ENCODE measurements at places on chromosomes 6 and 20.
A peak's percentile ranks its signal among the peaks of the same experiment; 100 is the strongest.

DNA sequence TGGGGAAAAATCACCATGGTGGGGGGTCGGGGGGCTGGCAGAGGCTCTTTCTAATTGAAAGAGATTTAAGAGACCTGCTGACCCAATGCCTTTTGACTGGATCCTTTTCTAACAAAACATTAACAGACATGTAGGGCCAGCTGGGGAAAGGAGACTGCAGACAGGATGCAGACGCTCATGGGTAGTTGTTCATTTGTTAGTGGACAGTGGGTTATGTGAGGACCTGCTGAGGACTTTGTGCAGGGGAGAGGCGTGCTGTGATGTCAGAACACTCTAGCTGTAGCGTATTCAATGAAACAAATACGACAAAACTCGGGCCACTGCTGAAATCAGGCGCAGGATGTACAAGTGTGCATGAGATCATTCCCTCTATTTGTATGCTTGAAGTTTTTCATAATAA lies 1.2 kb downstream of the IP6K3 start:
- no peak for DNase-seq

- no peak for DNase-seq
These were observed 165.6 kb upstream of the LAMP5 start for GRCh38 chr20:9348747-9349146.

DNA sequence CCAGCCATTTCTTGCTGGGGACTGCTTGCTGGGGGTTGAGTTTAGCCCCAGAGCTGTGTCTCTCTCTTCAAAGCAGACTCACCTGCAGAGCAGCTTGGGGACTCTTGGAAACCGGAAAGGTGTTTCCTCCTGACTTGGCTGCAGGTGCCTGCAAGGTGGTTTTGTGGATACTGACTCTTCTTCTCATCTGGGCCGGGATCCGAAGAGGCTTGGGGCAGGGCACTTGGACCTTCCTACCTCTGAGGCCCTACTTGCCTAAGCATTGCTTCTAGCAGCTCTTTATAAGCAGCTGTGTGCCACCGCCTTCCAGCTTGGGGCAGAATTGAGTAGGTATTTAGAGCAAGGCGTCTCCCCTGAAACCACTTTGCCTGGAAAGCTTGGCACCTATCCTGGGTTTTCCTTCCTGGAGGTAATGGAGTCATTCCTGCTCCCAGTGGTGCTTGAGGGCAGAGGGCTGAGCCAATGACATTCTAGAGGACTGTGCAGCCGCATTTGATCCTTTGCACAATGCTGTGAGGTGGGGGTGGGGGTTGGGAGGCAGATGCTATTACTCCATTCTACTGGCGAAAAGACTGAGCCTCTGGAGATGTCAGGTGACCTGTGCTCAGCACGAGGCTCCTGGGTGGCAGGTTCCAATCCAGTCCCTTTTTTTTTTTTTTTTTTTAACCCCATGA lies 3.4 kb upstream of the CTSZ start:
- no peak for DNase-seq

DNA sequence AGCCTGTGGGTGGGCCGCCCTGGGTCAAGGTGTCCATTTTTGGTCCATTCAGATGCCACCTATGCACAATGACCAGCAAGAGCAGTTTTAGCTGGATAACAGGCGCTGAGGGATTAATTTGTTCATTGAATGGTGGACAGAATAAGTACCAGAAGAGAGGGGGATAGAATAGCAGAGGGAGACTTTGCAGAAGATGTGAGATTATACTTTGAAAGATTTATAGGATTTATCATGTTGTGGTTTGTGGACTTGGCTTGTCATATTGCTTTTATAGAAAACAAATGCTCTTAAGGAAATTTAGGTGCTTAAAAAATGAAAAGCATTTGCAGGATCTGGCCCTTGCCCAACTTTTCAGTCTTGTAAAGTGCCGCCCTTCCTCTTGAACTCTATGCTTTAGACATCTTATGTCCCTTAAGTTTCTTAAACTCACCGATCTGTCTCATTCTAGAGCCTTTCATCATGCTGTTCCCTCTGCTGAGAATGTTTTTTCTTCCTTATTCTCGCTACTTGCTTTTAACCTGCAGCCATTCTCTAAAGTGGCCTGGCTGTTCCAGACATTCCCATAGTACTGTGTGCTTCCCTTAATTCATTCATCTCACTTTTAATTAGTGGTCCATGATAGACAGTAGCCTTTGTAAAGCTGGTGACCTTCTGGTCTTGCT lies 42.5 kb downstream of the CD109 start:
- DNase-seq: peak; percentile 14

GRCh38 chr6:155267411-155267810 lies 3.6 kb downstream of the CLDN20 start:
- DNase-seq: no peak

DNA sequence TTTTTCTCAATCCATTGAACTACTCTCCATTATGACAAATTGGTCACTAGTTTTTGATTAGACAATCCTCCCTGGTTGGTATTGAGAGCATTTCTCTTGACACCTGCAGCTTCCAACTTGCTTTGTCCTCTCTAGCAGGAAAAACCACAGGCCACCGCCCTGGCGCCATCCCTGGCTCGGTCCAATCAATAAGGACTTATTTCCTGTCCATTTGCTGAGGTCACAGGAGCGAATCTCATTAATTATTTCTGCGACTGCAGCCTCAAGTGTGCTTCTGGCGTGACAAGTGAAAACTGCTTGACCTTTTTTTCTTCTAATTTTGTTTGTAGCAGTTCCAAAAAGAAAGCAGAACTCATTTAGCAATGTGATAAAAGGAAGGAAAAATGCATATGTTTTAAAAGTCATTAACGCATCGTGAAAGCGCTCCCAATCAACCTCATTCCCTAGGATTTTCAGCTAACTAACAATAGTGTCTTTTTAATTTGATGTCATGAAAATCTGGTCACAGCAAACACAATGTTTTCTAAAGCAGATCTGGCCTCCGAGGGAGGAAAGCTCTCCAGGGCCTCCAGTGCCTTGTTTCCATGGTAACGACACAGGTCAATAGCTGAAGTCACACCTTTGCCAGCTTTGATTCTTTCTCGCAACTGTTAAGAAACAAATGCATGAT lies 39.0 kb upstream of the BEND3 start:
- DNase-seq: peak; percentile 20
